Natural killer cell treated with Interleukin-12 subunit alpha and Interleukin-12 subunit beta and Interleukin-15 and Interleukin-18, amount 100 ng/mL, for 72 hours (primary cell): ENCODE measurements at places on chromosomes 16 and 17. TPM values are rescaled to one million over a fixed set of nuclear protein-coding genes. Genes with fewer than 3 reads are reported as not detected.

CCL8 gene
- total RNA-seq, result not detected

DNA sequence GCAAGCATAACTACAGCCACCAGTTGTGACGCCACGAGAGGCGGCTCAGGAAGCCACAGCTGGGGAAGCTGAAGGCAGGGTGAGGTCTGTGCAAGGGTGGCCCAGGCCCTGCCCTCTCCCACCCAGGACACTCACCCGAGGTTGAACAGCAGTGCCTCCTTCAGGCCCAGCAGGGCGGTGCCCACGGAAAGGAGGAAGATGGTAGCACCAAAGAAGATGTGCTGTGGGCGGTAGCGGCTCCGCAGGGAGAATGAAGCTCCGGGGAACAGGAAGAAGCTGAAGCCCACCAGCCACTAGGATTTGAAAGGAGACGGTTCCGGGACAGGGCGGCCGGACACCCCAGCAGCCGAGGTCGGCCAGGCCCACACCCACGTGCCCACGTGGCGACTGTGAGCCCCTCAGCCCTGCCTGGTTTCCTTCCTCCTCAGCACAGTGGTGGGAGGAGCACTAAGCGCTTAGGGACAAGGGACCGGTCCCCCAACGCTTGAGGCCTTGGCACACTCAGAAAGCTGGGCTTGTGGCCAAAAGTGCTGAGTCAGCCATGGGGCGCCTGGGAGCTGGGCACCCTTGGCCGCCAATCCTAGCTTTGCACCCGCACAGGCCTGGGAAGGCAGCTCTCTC, 11.0 kb downstream of the CYB561 start:
- DNase-seq, result no peak

ARHGAP44 gene
- not detected for total RNA-seq

DNA sequence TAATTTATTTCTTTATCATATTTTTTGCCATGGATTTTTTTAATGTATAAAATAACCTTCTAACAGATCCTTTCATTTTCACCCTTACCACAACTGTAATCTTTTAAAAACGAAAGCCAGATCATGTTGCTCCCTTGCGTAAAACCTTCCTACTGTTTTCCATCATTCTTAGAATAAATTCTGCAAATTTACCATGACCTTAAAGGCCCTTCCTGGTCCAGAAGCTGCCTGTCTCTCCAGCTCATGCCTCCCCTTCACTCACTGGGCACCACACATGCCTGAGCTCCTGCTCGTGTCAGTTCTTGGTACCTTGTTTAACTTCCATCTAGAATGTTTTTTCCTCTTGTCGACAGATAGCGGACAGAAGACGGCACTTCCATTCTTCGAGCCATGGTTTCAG, 245.0 kb upstream of the CDH5 start:
- DNase-seq, result no peak

DNA sequence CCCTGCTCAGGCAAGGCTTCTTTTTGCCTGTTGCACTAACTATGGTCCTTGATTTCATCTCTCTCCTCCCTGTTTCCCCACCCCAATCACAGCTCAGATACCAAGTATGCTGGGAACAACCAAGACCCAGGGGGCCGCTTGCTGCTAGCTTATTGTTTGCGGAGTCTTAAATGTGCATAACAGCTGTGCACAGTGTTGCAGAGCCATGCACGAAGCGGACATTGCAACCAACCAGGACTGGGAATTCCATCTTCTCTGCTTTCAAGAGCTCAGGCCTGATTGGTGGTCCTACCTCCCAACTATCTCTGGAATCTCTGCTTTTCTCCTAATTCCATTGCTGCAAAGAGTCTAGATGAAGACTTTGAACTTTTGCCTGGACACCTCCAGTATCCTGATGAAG, 281.3 kb upstream of the TNRC6C start:
- no peak for DNase-seq

GRCh38 chr17:68135141-68135887, 99.8 kb downstream of the KPNA2 start:
- no peak for DNase-seq

DNA sequence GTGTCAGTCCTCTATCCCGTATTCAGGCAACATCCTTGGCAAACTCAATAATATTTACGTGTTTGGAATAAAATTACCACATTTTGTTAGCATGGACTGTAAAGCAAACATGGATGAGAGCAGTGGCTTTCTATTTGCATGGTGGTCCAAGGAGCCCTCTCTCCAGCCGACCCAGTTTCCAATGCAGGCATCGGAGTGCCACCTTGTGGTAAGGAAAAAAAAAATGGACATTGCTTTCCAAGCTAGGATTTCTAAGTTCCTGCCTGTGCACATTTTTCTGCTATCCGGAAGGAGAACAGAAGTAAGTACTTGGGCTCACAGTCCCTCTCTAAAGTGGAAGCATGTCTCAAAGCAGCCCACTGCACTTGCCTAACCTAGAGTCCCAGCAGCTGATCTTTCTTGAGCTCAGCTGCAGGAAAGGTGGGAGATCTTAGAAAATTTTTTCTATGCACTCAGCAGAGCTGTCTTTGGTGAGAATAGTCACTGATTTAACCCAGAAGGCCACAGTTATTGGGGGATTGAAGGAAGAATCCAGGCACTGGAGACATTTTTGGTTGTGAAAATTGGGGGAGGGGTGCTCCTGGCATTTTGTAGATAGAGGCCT, 46.0 kb upstream of the ERCC4 start:
- no peak for DNase-seq

- no peak for DNase-seq
Observed at GRCh38 chr16:15792563-15792971, 64.3 kb downstream of the MYH11 start.

DNA sequence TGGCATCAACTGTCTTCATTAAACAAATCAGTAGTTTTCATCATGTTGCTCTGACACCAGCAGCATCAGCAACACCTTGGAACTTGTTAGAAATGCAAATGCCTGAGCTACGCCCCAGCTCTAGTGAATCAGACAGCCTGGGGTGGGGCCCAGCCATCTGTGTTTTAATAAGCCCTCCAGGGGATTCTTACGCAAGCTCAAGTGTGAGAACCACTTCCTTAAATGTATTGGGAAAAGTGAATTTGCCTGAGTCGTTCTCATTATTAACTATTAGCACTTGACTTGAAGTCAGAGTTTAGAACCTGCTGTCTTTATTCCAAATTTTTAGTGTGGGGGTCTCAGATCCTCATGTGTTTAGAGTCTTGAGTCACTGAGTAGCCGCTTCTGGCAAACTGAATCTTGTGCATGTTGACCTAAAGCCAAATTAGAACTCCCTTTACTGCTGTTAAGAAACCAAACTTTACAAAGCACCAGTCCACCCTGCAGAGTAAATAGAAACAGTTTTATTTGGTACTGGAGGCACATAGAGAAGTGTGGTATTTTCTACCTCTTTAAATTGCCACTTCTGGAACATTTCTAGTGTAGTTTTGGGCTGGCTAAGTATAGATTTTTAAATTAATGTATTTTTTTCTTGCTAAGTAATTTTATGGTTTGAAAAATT, 137.4 kb upstream of the COX10 start:
- no peak for DNase-seq

GRCh38 chr16:86737083-86737482, 158.7 kb downstream of the FOXL1 start:
- DNase-seq, result no peak

KRT33A gene
- total RNA-seq, result not detected

GRCh38 chr16:89410794-89411309, 79.5 kb downstream of the ANKRD11 start:
- no peak for DNase-seq

DNA sequence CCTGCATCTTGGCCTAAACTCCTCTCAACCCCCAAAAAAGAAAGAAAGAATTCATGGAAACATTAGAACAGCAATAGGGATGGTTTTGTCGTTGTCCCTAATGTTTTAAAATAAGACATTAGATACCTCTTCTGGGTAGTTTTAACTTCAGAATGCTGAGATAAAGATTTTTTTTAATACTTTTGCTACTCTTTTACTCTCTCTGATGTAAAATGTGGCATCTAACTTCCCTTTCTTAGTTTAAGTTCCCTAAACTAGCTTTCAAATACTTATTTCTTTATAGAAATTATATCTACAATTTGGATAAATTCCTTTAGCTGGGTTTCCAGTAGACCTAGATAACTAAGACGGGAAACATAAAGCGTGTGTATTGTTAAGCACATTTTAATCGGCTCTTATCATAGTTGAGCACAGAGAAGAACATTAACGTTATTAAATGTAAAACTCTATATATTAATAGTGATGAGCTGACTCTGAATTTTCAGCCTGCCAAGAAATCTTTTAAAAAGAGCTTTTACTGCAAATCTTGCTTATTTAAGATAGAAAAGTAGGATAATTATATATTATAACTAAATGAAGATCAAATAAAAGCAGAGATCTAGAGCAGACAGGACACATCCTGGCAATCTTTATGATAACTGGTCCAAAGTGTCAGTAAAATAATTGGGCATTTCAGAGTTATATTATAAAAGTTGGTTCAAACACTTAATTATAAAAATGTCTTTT, 183.2 kb downstream of the CYB561 start:
- DNase-seq, result no peak

GRCh38 chr17:13702266-13702665, 100.5 kb upstream of the HS3ST3A1 start:
- DNase-seq, result no peak

NUP85 gene
- 202 TPM for total RNA-seq

DNA sequence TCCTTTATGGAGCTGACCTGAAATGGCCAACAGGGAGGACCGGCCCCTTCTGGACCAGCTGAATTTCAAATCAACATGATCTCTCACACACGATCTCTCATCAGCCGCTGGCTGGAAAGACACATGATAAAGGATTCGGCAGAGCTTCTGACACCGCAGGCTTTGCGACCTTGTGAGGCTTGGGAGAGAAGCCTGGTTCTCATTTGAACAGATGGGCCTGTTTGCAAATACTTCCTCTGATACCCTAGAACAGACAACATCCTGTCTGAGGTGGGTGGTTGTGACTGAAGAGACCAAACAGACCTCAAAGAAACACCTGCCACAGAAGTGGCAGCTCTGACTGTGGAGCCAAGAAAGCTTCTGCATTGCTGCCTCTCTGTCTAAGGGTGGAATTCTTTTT, 77.9 kb upstream of the SDK2 start:
- no peak for DNase-seq

SKAP1 gene
- 44.9 TPM for total RNA-seq

- DNase-seq, result no peak
Observed at GRCh38 chr17:68134046-68134637, 98.6 kb downstream of the KPNA2 start.

TMEM92 gene
- total RNA-seq, result not detected

DNA sequence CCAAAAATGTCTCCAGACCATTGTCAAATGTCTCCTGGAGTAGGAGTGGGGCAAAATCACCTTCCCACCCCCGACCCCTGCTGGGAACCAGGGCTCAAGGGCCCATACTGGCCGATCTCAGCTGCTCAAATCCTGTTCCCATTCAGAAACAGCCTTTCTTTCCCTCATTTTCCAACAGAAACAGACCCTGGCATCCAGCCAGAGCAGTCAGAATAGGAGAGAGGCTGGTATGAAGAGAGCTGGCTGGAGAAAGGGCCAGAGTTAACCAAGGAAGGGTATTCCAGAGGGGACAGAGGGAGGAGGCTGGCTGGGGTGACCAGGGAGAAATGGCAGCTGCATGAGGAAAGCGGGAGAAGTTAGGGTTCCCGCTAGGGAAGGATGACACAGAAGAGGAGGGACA, 199.1 kb downstream of the XYLT1 start:
- DNase-seq, result no peak

DNA sequence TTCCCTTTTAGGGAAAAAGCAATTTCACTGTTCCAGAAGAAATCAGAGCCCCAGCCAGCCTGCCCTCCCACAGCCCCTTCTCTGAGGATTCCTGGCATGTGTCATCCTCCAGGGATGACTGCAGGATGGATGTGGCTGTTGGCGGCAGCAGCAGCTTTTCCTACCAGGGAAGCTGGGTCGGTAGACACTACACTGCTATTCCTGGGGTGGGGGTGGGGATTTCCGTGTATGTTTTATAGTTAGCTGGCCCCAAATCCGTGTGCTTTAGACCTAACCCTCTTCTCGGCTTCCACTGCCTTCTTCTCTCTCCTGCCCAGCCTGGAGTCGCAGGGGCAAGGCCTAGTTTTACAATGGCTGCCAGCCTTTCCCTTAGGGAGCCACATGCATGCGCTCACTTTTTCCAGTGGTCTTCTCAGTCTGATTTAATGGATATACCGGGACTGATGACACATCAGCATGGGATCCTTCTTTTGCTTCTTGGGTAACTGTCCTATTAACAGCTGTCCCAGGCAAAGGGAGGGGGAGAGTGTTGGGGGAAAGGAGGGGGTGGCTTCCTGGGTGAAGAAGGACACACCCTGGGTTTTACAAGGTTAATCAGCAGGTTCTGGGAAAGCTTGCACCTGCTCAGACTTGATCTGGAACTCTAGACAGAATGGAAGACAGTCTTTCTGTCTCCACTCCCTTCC, 2.7 kb upstream of the NFE2L1 start:
- no peak for DNase-seq

OTOP2 gene
- total RNA-seq, result not detected

KRTAP4-6 gene
- total RNA-seq, result not detected

SEPTIN1 gene
- total RNA-seq, result 192 TPM

PMP22 gene
- total RNA-seq, result not detected

DNA sequence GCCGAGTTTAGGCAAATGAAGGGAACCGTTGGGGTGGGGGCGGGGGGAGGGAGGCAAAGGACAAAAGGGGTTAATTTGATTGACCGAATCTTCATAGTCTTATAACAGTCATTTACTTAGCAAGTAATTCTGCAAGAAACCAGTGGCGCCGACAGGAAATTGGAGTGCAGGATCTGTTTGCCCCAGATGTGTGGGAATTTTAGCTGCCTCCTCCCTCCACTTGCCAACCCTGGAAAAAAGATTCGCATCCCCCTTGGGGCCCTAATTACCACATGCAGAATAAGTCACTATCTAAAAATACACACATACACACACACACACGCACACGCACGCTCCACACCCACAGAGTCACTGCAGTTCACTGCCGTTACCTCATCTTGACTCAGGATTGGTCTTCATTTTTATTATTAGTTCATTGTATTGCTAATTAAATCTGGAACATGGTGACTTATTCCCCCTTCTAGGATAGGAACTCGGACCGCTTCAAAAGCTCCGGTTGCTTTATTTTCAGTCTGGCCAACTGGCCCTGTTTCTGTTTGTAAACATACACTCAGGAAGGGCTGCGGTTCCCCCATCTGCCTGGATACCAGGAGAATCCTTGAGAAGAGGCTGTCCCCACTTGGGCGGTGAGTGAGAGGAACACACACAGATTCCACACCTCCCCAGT, 241.6 kb upstream of the SALL1 start:
- DNase-seq, result no peak

NPW gene
- total RNA-seq, result 1.5 TPM

KRTAP2-1 gene
- not detected for total RNA-seq

TBX2 gene
- total RNA-seq, result 0.08 TPM

SLC25A11 gene
- 91.6 TPM for total RNA-seq

- DNase-seq, result no peak
Observed at GRCh38 chr17:77325577-77326075, 184.9 kb downstream of the SEC14L1 start.

GINS2 gene
- total RNA-seq, result 34.3 TPM

MILR1 gene
- 6.9 TPM for total RNA-seq

DNA sequence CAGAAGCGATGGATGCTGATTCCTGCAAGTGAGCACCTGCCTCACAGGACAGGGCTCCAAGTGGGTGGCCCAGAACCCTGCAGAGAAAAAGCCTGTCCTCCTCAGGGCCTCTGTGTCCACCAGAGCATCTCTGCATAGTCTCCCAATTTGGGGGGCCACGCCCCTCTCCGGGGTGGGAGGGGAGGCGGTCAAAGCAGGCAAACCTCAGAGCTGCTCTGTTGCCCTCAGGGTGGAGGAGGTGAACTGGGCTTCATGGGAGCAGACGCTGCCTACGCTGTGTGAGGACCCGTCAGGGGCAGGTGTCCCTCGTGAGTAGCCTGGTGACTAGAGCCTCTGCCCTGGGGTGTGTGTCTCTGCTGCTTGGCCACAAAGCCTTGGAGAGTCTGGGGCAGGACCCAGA, 19.3 kb downstream of the TRPV2 start:
- DNase-seq, result no peak

MYH2 gene
- total RNA-seq, result not detected

OTOA gene
- total RNA-seq, result 0.25 TPM
